B cell (primary cell): ENCODE measurements at places on chromosomes 7 and 10.

GRCh38 chr10:13375791-13376190 lies 27.7 kb upstream of the SEPHS1 start:
- no peak for DNase-seq

- DNase-seq = no peak
Measured at GRCh38 chr10:786633-787474, 97.4 kb upstream of the DIP2C start.

- DNase-seq = no peak
Measured at GRCh38 chr10:285216-285615, 150.0 kb downstream of the ZMYND11 start.

GRCh38 chr7:24466168-24466768 lies 107.0 kb upstream of the PALS2 start:
- no peak for DNase-seq

- no peak for DNase-seq
Measured at GRCh38 chr7:131338173-131338572, 10.5 kb downstream of the MKLN1 start.

- DNase-seq = no peak
Measured at GRCh38 chr7:103795787-103796186, 193.7 kb downstream of the RELN start.

- no peak for DNase-seq
Measured at GRCh38 chr7:4272141-4272540, 410.0 kb upstream of the FOXK1 start.

GRCh38 chr10:44278837-44279324 lies 106.0 kb downstream of the CXCL12 start:
- no peak for DNase-seq

GRCh38 chr7:20350996-20351692 lies 20.4 kb downstream of the ITGB8 start:
- no peak for DNase-seq

DNA sequence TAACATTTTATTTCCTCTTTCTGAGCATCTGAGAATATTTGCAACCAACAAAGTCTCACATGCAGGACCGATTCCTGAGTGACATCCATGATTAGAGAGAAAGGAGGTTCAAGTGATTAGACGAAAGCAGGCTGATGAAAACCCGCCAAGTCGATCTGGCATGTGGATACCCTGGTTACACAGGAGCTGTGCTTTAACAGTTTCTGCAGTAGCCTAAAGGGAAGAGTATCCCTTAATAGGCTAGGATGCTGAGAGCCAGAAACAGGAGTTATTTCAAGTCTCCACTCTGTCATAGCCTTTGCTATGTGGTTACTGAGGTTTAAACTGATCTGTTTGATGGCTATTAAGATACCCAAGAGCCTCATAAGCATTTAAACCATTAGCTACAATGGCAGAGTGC lies 82.5 kb downstream of the PRKCQ start:
- no peak for DNase-seq

DNA sequence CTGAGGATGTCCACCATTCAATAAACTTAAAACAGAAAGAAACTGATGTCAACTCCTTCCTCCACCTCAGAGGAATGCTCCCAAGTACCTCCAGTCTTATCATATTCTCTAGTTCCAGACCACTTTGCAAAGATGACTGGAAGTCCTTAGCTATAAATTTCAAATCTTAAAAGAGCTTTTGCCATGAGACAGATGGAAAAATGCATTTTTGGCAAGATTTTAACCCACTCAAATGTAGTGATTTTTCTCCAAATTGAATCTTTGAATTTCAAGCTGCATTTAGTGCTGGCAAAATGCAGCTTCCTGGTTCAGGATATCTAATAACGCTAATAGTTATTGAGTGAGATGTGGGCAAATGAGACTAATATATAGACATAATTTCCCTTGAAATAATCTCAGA lies 33.2 kb downstream of the DGKI start:
- DNase-seq = no peak

- DNase-seq = peak; percentile 70
Measured at GRCh38 chr7:112550468-112551060, 69.8 kb downstream of the LSMEM1 start.

- DNase-seq = no peak
Measured at GRCh38 chr7:135232720-135233119, 918 bp upstream of the STRA8 start.

DNA sequence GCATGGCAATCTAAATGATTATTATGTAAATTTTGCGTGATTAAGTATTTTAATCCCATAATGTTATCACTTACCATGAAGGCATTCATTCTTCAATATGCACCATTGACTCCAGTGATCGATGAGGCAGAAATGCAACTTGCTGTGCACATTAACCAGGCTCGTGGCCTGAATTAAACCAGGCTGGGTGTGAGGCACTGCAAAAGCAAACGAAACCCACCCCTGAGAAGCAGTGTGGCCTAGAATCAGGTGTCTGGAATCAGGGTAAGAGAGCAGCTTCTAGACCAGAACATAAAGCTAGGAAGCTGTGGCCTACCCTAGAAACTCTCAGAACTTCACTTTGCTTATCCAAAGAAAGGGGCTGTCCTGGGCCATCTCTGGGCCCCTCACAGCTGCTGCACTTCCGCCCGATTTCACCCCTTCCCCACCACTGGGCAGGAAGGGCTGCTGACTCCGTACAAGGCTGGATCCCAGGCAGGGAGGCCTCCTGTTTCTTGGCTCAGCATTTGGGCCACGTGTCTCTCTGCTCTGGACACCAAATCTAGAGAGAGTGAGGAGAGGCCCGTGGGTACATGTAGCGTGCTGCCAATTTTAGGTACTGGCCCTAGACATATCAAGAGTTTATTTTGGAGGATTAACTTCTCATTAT lies 4.4 kb downstream of the PTPRE start:
- no peak for DNase-seq

DNA sequence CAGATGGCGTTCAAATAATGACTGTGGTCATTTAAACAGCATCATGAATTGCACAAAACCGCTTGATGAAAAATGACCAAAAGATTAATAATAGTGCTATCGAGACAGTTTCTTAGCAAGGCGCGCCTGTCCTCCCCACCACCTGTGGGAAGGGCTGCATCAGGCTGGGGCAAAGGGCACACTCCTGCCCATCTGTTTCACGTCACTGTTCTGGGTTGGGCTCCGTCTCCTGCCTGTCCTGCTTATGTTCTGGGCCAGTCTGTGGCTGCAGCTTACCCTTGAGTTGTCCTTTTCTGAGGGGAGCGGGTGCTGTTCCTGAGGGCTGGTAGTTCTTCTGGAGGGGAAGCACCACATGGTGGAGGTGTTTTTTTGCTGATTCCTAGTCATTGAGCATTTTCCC lies 13.3 kb downstream of the RBM17 start:
- no peak for DNase-seq

GRCh38 chr7:35680403-35681013 lies 14.4 kb downstream of the HERPUD2 start:
- no peak for DNase-seq

- DNase-seq = no peak
Measured at GRCh38 chr10:102850025-102850518, 4.0 kb upstream of the BORCS7 start.

GRCh38 chr7:48052748-48053147 lies 17.4 kb downstream of the C7orf57 start:
- peak; percentile 25 for DNase-seq

- no peak for DNase-seq
Measured at GRCh38 chr10:47098964-47099363, 187.7 kb downstream of the PTPN20 start.

DNA sequence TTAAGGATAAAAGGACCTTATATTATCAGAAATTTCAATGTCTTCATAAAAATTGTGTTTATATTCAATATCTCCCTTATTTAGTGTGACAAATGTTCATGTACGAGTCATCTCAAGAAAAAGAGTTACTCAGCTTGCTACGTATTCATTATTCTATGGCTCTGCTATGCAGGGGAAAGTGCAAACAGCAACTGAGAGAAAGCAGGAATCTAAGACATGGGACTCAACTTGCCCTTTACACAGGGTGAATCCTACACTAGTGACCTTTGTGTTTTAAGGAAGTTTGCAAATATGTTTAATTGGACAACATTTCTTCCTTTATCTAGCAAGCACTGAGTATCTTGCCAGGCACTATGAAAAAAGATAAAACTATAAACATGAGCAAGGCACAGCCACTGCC lies 104.7 kb downstream of the NPSR1 start:
- no peak for DNase-seq

- DNase-seq = no peak
Measured at GRCh38 chr7:95933618-95934017, 161.3 kb downstream of the DYNC1I1 start.

DNA sequence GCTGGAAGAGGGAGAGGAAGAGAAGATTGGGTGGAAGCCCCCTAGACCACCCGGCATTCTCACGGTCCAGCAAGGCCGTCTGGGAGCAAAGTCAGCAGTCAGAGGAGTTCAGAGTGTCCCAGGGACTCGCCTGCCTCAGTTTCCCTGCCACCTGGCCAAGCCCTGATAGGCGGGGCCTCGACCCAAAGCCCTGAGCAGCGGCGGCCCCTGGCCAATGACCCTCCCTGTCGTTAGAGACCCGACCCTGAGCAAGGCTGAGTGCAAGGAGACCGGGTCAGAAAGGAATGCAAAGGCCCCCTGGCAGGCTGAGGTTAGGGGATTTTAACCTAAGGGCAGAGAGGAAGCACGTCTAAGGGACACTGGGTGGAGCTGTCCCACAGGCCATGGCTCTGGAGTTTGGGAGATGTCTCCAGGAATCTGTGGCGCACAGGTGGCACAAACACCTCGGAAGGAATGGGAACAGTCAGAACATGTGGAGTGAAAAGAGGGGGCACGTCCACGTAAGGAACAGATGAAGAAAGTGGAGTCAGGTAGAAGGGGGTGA lies 196.8 kb upstream of the PDE1C start:
- no peak for DNase-seq

DNA sequence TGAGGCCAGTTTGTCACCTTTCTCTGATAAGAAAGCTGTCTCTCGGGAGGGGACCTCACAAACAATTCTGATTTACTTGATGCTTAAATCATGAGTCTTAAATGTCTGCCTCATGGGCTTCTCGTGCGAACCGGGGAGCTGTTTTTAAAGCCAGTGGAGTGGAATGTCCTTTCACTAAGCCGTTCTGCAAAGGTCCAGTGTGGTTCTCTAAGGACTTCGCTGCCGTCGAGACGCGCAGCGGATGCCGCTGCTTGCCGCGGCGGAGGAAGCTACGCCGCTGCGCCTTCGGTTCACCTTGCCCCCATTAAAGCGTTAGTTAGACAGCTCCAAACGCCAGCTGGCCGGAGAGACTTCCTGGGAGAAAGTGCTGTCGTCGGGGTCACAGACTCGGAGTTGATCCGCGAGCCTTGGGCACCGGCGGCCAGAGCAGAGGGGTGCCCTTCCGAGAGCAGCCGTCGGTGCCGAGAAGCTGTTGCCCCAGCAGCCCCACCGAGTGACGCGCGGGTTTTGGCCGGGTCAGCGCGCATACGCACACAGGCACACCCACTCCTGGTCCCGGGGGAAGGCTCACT lies 1.3 kb upstream of the HMX3 start:
- DNase-seq = peak; percentile 54

- no peak for DNase-seq
Measured at GRCh38 chr7:35286422-35286821, 32.5 kb upstream of the TBX20 start.

- DNase-seq = no peak
Measured at GRCh38 chr10:108434559-108435252, 1270.2 kb upstream of the SORCS1 start.

DNA sequence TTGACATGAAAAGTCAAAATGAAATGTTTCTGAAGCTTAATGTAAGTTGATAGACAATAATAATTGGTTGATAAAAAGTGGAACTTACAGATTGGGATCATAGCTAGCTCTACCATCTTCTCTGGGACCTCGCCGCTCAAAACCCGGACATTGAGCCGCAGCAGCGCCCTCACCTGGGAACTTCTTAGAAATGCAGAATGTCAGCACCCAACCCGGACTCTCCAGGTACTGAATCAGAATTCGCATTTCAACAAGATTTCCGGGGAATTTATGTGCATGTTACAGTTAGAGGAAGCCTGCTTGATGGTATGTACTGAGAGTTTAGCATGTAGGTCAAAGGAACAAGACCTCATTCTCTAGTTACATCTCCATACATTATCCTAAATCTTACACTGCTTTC lies 36.7 kb upstream of the ABLIM1 start:
- DNase-seq = peak; percentile 42

DNA sequence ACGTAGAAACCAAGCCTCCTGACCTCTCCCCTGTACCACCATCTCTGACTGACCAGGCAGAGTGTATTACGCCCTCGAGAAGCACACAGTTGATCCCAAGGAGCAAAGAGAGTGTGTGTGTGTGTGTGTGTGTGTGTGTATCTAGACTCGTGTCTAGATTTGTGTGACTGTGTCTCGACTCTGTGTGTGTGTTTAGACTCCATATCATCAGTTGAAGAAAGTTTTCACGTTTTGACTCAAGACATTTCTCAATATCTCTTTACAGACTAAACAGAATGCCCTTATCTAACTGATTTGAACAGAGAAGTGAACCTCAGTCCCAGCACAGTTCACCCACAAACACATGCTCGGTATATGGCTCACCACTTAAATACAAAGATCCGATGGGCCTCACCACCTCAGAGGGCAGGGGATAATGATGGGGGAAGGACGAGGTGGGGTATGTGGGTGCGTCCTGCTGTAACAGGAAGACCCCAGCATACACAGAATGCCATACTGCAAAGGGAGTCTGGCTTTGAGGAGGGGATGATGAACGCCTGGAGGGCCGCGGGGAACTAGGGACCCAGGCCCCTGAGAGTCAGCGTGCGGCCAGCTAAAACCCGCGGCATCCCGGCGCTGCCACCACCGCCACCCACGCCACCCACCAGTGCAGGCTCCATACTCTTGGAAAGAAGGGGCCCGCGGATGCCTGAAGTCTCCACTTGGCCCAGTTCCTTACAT lies 780 bp downstream of the ALDH18A1 start:
- no peak for DNase-seq

DNA sequence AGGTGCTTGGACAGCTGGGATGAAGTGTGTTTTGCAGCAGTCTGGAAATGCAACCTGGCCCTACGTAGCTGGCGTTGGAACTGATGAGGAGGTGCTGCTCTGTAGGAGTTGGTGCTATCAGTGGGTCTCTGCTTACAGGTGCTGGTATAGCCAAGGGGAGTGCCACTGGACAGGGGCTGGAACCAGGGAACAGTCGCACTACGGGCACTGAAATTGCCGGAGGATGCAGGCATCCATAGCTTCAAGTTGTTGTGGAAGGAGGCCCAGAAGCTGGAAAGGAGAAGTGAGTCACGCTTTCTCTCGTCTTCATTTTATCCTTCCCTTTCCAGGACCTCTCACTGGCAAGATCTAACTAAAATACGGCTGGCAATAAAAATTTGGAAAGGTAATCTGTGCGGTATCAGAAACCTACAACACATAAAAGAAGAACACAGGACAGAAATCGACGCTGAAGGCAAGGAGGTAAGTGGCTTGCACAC lies 25.8 kb downstream of the MACC1 start:
- no peak for DNase-seq

- DNase-seq = no peak
Measured at GRCh38 chr7:130444234-130444633, 3.4 kb upstream of the CEP41 start.
